ENCODE measurements at places on chromosomes 6 and 20. TPM values are rescaled to one million over a fixed set of nuclear protein-coding genes. Genes with fewer than 3 reads are reported as not detected.

- no peak for DNase-seq
Measured at GRCh38 chr6:51996296-51996947, 91.0 kb downstream of the PKHD1 start.

DNA sequence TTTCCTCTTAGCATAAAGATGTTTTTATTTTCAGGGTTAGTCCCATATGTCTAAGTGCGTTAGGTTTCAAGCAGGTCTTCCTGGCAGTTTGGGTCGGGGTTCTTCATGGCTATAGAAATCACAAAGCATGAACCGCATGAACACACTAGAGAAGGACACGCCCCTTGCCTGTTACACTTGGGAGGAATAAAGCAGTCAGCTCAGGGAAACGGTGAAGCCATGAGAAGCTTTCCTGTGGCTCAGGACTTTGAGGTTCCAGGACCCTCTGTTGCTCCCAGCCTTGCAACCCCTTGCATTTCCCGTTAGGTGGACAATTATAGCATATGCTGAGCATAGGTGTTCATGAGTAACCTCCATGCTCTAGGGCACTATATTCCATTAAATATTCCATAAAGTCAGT, 96.7 kb downstream of the SYCP2 start:
- DNase-seq = no peak

GRCh38 chr20:46062621-46063020, 27.1 kb downstream of the NCOA5 start:
- no peak for DNase-seq

DNA sequence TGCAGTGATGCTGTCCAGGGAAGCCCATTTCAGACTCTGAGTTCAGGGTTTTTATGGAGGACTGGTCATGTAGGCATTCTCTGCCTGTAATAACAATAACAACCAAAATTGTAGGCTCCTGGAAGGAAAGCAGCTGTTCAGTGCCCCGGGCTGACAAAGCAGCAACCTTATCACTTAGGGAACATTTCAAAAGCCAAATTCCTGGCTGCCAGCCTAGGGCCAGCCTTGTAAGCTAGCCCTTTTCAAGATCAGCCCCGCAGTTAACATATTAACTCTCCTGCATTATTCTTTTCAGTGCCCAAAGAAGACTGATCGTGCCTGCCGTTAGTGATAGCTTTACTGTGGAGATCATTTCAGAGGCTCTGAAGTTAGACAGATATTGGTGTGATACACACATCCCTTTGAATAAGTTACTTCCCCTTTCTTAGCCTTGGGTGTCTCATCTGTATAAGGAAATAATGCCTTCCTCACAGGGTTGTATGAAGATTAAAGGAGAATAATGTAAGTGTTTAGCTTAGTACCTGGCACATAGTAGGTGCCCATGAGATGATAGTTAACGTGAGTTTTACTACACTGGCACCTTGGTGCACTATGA, 44.1 kb downstream of the CTNNBL1 start:
- DNase-seq = no peak

DNA sequence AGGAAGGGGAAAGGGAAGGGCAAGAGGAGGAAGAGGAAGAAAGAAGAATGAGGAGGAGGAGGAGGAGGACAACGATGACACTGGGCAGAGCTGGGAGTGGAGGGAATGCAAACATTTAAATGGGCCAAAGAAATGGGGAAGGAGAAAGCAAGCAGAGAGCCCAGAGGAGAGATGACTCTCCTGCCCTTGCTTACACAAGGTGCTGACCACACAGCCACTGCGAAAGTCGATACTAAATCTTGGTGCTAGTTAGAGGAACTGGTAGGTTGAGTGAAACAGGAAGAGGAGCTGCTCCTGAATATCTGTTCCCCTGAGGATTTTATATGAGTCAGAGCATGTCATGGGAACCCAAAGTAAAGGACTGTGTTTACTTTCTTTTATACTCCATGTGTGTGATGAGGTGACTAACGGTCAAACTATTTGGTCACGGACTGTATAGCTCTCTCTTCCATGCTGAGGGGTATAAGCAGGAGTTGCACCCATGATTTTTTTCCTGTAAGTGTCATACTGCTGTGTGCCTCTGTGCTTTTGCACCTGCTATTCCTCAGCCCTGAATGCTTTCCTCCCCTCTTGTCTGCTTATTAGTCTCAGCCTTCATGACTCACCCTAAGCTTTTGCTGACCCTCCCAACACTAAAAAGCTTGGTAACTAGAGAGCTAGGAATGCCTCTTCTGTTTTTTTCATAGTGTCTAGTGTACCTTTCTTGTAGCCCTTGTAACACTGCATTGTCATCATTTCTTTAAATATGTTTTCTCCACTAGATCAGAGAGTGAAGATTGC, 9.5 kb upstream of the PAQR8 start:
- DNase-seq = no peak

DNA sequence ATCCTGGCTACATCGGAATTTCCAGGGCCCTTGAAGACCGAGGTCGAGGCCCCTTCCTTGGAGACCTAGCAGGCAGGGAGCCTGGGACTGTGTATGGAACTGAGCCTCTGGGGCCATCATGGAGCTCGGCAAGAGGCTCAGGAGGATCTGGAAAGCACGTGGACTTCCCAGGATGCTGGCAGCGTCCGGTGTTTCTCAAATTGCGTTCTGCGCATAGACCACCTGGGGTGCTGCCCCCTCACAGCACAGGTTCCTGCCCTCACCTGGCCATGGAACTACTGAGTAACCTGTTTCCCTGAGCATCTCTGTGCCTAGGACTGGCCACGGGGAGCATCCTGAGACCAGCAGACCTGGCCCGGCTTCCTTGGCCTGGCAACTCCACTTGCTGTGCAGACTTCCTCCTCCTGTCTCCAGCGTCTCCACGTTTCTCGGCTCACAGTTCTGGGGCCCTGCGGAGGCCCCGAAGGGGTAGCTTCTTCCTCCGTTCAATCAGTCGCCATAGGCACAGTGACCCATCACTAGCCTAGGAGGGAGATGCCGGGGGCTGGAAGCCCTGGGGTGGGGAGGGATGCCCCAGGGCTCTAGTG, 144.3 kb downstream of the CDH4 start:
- DNase-seq = no peak

DNA sequence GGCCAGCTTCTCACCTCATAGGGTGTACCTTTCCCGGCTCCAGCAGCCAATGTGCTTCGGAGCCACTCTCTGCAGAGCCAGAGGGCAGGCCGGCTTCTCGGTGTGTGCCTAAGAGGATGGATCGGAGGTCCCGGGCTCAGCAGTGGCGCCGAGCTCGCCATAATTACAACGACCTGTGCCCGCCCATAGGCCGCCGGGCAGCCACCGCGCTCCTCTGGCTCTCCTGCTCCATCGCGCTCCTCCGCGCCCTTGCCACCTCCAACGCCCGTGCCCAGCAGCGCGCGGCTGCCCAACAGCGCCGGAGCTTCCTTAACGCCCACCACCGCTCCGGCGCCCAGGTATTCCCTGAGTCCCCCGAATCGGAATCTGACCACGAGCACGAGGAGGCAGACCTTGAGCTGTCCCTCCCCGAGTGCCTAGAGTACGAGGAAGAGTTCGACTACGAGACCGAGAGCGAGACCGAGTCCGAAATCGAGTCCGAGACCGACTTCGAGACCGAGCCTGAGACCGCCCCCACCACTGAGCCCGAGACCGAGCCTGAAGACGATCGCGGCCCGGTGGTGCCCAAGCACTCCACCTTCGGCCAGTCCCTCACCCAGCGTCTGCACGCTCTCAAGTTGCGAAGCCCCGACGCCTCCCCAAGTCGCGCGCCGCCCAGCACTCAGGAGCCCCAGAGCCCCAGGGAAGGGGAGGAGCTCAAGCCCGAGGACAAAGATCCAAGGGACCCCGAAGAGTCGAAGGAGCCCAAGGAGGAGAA, 10.5 kb downstream of the GNAS-AS1 start:
- DNase-seq = no peak

DNA sequence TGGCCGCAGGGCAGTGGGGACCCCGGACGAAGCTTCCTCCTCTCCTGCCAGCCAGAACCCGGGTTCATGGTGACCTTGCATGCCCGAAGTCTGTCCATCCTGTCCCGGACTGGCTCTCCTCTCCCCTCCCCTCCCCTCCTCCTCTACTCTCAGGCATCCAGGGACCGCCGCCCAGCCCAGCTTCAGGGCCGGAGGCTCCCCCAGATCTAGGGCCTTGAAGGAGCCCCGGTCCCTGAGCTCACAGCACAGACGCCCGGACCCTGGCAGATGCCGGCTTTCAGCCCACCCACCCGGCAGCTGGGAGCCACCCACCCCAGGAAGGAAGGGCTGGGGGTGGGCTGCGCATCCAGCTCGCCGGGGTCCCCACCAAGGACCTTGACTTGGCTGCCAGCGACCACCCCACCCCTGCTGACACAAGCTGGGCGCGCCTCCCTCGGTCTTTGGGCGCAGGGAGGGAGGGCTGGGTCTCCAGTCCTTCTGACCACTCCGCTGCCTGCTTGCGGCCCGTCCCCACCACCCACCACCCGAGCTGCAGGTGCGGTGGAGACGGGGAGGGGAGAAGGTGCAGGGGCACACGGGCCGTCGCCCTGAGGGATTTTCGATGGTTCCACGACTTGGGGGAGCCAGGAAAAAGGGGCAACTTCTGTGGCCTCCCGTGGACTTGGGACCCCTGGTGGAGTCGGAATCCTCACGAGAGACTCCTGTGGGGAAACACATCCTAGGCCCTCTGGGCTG, 5.8 kb upstream of the ABHD16B start:
- DNase-seq = no peak

GRCh38 chr6:156933201-156934068, 156.3 kb downstream of the ARID1B start:
- DNase-seq = no peak

GRCh38 chr20:51563486-51564332, 21.2 kb upstream of the NFATC2 start:
- DNase-seq = no peak

- no peak for DNase-seq
Measured at GRCh38 chr6:152575161-152575560, 62.0 kb downstream of the SYNE1 start.

- no peak for DNase-seq
Measured at GRCh38 chr6:85250586-85251220, 199.2 kb upstream of the NT5E start.

ABCC10 gene
- 72.6 TPM for total RNA-seq

MEP1A gene
- not detected for total RNA-seq

ENPP1 gene
- total RNA-seq = 0.11 TPM

MYB gene
- total RNA-seq = 22.5 TPM

VGLL2 gene
- not detected for total RNA-seq

All from naive thymus-derived CD8-positive, alpha-beta T cell (primary cell).